ENCODE measurements at places on chromosomes 2 and 18.

DNA sequence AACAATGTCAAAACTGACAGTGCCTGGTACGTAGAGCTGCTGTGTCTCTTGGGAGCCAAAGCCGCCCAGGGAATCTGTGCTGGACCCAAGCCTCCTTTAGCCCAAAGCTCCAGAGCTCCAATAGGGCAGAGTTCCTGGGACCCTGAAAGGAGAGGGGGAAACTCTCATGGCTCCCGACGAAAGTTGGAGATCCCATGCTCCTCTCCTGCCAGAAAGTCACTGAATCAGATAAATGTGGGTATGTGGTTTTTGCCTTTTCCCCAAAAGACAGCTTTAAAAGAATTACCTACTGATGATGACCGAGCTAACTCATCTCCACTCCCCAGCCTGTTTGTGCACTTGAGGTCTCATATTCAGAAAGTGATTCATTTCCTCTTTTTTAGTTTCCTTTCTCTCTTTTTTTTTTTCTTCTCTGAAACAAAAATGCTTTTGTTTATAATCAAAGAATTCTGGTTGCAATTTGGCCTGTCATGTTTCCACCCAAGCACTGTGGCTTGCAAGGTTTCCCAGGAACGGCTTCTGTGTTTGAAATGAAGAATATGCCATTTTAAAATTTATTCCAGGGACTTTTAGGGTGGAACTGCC lies 14.1 kb upstream of the PMAIP1 start:
- DNase-seq, result peak; percentile 58

- DNase-seq, result no peak
Observed at GRCh38 chr18:58334061-58334460, 290.0 kb downstream of the NEDD4L start.

- no peak for DNase-seq
Observed at GRCh38 chr2:162242586-162243280, 512 bp downstream of the FAP start.

- no peak for DNase-seq
Observed at GRCh38 chr2:153100151-153100550, 378.4 kb downstream of the RPRM start.

Measured in GM20000 (cell line).